ENCODE measurements at places on chromosomes 1 and 21.

- no peak for DNase-seq
Measured at GRCh38 chr1:231666937-231667608, 40.5 kb downstream of the DISC1 start.

GRCh38 chr1:172777767-172778166, 118.9 kb downstream of the FASLG start:
- DNase-seq = no peak

DNA sequence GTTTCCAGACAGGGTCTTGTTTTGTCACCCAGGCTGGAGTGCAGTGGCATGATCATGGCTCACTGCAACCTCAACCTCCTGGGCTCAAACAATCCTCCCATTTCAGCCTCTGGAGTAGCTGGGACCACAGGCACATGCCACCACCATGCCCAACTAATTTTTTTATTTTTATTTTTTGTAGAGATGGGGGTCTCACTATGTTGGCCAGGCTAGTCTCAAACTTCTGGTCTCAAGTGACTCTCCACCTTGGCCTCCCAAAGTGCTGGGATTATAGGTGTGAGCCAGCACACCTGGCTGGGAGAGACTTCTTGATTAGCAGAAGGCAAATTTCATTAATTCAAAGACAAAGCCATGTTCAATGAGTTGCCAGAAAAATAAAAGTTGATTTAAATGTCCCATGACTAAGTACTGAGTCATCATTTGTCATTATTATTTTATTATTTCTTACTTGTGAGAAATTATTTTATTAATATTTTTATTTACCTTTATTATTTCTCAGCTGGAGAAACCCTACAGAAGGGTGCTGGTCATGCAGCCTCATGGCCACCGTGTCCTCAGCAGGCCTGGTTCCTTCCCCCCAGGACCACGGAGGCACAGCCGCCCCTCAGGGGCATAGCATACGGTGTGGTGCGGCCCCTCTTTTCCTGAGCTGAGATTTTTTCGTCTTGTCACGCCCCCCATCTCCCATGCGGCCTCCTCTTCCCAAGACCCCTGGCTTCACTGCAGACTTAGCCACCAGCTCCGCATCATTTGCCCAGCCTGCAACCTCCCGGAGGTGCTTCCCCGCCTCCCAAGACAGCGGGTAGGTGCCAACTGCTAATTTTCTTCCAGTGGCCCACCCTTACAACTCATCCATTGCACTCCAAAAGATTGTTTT, 55.3 kb upstream of the SIM2 start:
- no peak for DNase-seq

DNA sequence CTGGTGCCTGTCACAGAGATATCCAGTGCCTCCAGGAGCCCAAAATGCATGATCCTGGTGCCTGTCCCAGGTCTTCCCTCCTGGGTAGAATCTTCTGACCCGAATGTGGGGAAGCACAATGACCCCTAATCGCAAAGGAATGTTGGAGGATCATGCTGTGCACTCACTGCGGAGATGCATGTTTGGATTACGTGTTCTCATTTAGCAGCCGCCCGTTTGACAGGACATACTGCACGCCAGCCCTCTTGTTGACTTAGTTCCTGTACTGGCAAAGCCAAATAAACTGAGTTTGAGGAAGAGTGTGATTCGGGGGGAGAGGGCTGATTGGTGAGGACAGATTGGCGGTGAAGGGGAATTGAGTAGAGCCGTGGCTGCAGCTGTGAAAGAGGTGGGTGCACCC, 85.9 kb upstream of the SIM2 start:
- no peak for DNase-seq

GRCh38 chr1:162997499-162998285, 71.5 kb upstream of the RGS4 start:
- no peak for DNase-seq

DNA sequence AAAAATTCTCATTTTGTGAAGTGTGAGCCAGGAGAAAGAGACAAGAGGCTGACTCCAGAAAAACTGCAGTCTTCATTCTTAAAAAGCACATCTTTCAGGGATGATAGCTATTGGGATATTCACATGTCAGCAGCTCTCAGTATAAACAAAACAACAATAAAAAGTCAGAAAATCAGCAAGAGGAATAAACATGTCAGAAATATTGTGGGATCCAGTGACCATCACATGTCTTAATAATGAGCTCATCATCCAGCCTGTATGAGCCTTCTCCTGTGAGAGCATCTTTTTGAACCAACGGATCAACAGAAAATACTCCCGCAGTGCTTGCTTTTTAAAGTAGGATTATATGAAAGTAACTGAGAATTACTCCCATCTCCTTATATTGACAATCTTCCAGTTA, 241.6 kb downstream of the SMYD3 start:
- DNase-seq = no peak

DNA sequence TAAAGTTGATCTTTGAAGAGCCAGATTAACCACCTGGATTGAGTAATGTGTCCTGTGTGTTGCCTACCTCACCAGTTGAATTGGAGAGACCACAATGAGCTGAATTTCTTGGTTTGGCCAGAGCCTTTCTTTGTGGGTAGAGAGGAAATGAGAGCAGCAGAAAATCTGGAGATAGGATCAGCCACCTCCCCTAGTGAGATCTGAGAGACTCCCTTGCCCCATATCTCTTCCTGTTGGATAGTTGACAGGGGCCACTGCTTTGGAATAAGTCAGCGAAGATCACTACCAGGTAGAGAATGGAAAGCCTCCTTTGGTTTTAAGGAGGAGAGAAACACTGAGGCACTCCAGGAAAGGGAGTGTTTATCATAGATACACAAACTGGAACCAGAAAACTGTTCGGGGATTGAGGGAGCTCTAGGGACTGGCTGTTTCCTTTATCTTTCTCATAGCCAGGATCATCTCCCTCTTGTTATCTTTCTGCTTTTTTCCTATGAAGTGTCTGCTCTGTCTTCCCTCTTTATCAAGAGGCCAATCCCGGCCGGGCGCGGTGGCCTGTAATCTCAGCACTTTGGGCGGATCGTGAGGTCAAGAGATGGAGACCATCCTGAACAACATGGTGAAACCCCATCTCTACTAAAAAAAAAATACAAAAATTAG, 21.3 kb upstream of the ZNF326 start:
- no peak for DNase-seq

GRCh38 chr1:219573158-219573557, 39.7 kb downstream of the ZC3H11B start:
- no peak for DNase-seq

- DNase-seq = no peak
Measured at GRCh38 chr1:162710345-162710744, 78.1 kb downstream of the DDR2 start.

DNA sequence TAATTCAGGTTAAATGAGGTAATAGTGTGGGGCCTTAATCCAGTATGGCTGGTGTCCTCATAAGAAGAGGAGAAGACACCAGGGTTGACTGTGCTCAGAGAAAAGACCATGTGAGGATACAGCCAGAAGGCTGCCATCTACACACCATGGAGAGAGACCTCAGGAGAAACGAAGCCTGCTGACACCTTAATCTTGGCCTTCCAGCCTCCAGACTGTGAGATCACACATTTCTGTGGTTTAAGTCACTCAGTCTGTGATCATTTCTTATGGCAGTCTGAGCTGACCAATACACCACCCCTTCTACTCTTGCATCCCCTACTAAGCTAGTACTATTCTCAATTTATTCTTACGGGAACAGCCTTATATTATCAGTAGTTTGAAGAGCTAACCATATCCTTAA, 310.0 kb downstream of the ZP4 start:
- DNase-seq = no peak
